ENCODE measurements at places on chromosomes 4 and X.

DNA sequence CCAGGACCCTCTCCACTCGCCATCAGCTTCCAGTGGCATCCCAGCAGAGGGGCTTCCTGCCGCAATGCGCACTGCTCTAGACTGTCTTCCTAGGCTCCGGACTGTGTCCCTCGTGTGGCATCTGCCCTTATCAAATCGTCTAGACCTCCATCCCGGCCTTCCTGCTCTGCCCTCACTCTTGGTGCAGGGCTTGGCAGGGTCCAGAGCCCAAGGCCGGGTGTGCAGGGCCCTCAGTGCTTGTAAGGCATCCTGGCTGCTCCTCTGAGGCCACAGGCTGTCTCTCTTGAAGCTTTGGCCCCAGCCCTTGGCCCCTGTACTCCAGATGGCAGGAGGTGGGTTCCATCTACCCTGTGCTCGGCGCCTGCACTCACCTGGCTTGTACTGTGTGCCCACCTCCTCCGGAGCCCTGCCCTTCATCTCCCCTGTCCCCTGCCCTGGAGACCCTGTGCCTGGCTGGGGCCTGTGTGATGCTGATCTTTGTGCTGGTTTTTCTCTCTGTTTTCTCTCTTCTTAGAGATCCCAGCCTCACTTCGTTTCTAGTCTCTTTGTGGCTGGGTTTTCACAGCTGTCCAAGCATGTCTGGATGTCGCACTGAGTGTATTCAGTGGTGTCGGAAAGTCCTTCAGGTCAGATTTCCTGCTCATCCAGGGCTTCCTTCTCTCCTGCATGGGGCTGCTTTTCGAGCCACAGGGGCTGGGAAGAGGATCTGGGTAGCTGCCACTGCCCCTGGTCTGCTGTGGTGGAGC is 3.7 kb upstream of the TREX2 start:
- no peak for DNase-seq

GRCh38 chr4:3471886-3472285 is 8.8 kb downstream of the DOK7 start:
- DNase-seq: no peak

DNA sequence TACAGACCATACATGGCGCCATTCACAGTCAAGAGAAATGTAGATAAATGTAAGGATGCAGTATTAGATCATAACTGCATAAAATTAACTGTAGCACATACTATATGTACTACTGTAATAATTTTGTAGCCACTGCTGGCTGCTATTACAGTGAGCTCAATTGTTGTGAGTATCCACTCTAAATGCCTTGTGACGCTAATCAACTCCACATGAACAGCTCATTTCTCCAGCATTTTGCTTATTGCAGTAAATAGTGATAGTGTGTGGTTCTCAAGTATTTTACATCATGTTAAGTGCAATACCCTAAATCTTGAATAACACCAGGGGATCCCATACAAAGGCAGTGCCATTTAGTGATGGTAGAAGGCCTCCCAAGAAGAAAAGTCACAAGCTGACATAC is 21.2 kb downstream of the FGFBP1 start:
- DNase-seq: no peak

DNA sequence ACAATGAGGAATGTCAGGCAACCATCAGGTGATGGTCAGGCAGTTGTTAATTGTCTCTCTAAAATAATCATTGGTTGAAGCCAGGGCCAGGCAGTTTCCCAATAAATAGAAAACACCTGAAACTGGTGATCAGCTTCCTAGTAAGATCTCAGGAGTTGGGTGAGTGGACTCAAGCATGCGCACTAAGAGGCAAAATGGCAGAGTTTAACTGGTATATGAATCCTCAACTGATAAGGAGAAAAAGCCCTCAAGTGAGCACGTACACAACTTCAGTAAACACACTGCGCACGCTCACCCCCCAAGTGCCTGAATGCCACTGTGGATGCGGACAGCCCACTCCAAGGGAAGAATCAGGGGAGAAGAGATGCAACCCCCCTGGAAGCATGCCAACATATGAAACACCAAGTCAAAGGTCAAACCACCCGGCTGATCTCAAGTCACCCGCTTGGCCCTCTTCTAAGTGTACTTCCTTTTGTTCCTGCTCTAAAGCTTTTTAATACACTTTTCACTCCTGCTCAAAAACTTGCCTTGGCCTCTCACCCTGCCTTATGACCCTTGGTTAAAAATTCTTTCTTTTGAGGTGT is 39.9 kb downstream of the LNX1 start:
- no peak for DNase-seq

DNA sequence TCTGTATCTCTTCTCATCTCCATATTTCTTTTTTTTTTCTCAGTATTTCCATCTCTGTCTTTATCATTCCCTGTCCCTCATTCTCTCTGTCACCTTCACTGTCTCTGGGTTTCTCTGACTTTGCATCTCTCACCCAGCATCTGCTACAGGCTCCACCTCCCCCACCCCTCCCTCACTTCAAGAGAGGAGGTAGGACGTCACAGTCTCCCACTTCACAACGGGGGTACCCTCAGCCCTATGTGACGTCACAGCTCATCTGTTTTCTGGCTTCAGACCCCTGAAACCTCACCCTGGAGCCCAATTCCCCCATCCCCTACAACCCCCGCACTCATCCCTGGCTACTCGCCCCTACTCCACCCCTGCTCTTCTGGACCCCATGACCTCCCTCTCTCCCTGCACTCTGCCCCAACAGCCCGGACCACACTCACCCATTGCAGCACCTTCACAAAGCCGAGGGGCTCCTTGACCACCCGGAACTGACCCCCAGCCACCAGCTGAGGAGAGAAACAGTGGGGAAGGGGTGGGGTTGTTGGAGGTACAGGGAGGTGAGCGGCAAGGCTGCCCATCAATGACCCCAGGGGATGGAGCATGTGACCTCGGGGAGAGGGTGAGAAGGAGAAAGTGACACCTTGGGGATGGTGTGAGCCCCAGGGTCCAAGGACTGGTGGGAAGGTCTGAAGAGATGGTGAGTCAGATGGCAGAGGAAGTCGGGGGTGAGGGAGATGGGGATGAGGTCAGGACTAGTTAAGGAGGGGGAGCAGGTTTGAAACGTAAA is 1.3 kb downstream of the SYP start:
- DNase-seq: no peak

GRCh38 chr4:73704314-73705055 is 35.9 kb upstream of the CXCL8 start:
- DNase-seq: peak; percentile 97

GRCh38 chr4:3197366-3198105 is 51.4 kb upstream of the MSANTD1 start:
- DNase-seq: no peak

- no peak for DNase-seq
Measured at GRCh38 chr4:102823897-102824296, 3.5 kb downstream of the UBE2D3 start.

GRCh38 chrX:9730752-9731151 is 34.9 kb downstream of the GPR143 start:
- DNase-seq: no peak

DNA sequence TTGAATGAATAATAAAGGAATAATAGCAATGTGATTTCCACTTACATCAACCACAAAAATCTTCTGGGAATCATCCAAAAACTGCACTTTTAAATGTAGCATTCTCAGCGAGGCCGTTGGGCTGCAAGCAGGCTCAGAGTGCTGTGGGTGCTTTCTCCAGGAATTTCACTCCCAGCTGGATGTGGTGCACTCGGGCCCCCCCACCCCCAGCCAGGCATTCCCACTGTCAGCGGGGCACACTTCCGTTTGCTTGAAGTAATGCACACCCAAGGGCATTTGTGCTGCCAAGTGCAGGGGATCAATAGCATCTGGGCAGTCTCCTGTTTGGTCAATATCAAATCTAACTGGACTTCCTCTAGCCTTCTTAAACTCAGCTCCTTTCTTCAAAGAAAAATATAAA is at the start of gene FRMD7:
Gene FRMD7, minus strand, starts transcription at position 278 of the 400 bp plus-strand sequence. Its CDS starts 176 bp downstream, at position 102.
- no peak for DNase-seq

- DNase-seq: no peak
Measured at GRCh38 chr4:12118651-12119213, 690.0 kb upstream of the HS3ST1 start.

- no peak for DNase-seq
Measured at GRCh38 chr4:155822572-155822971, 43.5 kb downstream of the ASIC5 start.

GRCh38 chrX:80223982-80224579 is 196.2 kb upstream of the TENT5D start:
- DNase-seq: no peak

GRCh38 chr4:82833696-82834313 is 35.2 kb upstream of the SCD5 start:
- DNase-seq: no peak

DNA sequence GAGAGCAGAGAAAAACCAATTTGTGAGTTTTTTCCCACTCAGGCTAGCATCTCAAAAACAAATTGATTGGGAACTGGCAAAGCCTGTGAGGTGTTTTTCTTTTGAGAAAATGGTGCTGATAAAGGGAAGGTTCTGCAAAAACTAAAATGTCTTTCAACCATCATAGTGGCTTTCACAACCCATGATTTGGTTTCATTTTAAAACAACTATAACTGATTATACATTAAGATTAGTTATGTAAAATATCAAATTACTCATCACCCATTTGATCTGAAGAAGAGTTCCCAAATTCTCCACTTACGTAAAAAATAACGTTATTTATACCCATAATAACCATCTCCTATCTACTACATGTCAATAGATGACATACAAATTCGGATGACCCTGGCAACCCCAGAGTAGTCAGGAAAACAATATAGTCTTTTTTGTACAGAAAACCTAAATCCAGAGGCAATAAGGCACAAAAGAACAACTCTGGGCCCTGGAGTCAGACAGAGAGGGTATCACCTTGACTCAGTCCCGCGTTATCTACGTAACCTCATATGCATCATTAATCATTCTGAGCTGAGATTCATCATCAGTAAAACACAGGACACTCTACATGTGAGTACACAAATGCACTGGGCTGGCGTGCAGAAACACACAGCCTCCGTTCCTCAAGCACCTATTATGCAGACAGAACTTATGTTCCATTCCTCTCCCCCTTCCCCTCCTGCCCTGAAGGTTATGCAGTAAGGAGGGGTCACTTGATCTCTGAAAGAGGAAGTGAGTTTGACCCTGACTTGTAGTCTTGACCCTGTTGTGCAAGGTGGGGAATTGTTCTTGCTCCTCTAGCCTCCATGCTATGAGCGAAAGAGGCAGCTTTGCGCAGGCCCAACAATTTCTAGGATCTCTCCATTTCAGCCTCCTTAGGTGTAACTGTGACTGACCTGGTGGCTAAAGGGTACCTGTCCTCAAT is 82.2 kb downstream of the SLC9A7 start:
- DNase-seq: no peak

DNA sequence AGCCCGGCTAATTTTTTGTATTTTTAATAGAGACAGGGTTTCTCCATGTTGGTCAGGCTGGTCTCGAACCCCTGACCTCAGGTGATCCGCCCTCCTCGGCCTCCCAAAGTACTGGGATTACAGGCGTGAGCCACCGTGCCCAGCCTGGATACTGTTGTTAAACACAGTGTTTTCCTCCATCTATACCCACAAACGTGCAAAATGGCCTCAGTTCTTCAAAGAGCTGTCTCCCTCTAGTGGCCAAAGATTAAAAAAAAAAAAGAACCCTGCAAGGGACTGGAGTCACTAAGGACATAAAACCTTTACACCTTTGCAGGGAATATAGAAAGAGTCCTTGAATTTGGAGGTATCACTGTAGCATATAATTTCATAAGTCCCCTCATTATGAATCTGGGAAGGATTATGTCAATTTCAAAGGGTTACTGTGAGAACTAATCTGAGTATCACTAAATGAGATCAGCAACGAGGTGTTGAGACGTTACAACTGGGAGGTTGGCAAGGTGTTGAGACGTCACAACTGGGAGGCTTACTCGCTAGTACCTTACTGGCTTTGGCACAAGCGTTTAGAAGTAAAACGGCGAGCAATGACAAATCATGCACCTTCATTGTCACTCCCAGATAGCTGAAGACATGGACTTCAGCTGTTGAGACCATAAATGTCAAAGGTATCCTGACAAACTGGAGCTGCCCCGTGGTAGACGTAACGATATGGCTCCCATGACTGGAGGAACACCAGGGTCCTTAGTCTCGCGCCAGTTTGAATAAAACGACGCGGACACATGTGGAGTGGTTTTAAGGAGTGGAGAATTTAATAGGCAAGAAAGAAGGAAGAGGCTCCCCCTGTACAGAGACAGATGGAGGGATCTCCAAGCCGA is 33.4 kb upstream of the ENPP6 start:
- peak; percentile 64 for DNase-seq

DNA sequence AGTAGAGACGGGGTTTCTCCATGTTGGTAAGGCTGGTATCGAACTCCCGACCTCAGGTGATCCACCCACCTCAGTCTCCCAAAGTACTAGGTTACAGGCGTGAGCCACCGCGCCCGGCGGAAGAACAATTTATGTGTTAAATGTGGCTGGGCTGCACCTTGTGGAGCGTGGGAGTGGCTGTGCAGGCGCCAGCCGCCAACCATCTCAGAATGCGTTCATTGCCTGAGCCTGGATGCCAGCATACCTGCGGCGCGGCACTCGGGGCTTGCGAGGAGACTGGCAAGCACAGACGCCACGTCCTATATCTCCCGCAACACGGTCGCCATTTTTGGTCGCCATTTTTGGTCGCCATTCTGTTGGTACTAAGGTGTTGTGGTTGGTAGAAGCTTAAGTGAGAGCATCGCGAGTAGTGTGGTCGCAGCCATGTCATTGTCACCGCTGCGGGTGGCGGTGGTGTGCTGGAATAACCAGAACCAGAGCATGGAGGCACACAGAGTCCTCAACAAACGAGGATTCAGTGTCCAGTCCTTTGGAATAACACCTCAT is 193.6 kb upstream of the HTR2C start:
- DNase-seq: no peak

- DNase-seq: no peak
Measured at GRCh38 chr4:140884431-140885058, 128.4 kb upstream of the TBC1D9 start.

DNA sequence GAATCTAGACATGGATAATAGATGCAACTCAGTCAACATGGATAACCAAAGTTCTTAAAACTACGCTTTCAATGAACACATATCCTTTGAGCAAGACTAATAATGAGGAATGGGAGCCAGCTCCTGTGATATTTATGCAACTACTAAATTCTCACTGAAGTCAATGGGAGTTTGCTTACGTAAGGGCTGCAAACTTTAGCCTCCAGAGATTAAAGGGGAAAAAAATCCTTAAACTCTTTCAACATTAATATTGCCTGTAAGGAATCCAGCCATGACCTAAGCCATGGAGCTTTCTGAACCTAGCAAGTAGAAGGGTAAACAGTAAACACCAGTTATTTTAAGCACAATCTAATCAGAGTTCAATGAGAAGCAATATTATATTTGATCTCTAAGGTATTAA is 125.2 kb upstream of the PITX2 start:
- no peak for DNase-seq

GRCh38 chrX:133685822-133686221 is 270.5 kb upstream of the GPC4 start:
- DNase-seq: no peak
